ENCODE measurements at places on chromosomes 1 and 21. TPM values are rescaled to one million over a fixed set of nuclear protein-coding genes. Genes with fewer than 3 reads are reported as not detected.

DNA sequence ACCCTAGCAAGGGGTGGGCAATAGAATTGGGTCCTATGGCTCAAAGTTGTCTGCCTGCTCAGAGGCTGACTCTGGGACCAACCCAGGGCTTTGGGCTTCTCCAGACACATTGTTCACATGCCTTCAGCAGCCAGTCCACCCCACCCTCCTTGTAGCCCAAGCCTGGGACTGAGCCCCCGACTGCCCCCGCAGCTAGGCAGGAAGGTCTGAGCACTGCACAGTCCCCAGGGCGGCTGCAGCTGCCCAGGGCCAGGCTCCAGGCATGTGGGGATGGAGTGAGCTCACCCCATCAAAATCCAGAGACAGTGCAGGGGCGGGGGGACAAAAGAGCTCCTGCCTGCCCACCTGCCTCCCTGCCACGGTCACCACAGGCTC lies 35.6 kb downstream of the HSPG2 start:
- peak; percentile 68 for DNase-seq

Gene ANKRD65
- total RNA-seq = 1.8 TPM

DNA sequence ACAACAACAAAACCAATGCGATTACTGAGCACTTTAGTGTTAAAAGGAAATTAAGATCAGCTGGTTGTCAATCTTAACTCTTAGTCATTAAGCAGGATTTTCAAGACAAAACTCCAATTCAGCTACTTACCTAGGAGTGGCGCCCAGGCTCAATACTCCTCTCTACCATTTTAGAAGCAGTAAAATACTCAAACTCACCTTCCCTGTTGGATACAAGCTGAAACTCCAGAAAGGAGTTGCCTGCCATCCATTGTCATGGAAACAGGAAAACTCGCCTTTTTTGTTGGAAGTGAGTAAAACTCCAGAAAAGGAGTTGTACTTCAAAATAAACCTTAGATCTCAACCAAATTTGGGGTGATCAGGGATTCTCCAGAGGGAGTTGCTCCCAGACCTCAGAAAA lies 127.0 kb upstream of the F3 start:
- no peak for DNase-seq

DNA sequence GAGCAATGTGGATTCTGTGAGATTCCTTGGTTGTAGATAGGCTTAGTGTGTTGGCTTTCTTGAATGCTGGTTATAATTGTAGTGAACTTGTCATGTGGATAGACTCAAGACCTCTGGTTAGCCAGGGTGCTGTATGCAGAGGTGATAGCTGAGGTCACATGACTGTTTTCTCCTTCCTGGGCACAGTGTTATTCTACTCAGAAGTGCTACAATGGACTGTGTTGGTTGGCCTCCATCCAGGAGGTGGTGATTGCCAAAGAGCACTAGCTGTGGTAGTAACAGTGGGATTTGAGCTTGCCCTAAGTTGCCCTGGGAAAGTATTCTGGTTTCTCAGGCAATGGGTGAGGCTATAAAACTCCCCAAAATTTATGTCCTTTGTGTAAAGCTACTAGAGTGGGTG lies 71.6 kb downstream of the SH3BGR start:
- peak; percentile 55 for DNase-seq

DNA sequence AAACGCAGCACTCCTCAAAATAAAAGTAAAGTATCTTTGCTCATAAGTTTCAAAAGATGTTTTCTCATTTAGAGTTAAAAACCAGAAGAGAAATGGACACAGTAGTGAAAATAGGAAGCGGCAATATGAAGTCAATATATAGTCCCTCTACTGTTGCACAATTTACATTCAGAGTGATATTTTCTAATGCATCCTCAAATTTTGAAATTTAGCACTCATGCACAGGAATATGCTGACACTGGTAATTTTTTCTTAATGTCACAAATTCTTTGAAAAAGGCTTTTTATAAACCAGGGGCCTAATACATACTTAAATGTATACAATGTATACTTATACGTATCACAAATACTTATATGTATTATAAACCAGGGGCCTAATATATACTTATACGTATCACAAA lies 19.5 kb downstream of the ST7L start:
- DNase-seq = no peak

Gene S100A5
- total RNA-seq = not detected

GRCh38 chr1:154329152-154329521 lies 3.8 kb downstream of the ATP8B2 start:
- DNase-seq = no peak

- DNase-seq = no peak
Measured at GRCh38 chr1:4149831-4150230, 249.8 kb upstream of the C1orf174 start.

Gene PLOD1
- total RNA-seq = 66.1 TPM

DNA sequence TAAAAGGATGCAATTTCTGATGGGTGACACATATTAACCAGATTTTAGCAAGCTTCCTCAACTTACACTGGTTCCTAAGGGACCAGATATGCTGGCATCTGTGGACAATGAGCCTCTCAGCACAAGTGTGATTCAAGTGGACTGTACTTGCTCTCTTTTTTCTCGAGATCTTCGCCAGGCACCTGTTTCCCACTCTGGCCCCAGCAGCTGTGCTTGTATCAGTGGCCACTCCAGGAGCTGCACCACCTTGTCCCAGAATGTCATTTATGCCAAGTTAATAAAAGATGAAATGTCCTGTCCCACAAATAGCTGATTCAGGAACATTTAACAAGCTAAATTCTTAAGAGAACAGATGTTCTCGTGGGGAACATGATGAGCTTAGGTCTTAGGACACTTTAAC lies 14.6 kb downstream of the C1orf198 start:
- no peak for DNase-seq

DNA sequence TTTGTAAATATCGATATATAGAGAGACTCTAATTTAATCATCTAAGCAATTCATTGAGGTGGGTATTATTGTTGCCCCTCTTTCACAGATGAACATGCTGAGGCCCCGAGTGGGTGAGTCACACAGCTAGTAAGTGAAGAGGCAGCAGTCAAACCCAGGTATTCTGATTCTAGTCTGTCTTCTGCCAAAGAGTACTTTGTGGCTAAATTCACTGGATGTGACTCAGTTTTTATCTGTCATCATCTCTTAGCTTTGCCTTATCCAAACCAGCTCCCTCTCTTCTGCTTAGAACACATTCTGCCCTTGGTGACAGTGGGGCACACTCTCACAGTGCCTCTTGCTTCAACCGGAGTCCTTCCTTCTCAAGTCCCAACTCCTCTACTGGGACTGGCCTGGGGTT lies 11.5 kb downstream of the FCRL5 start:
- DNase-seq = no peak
